ENCODE measurements at places on chromosomes 12 and 14.

- DNase-seq, result no peak
Observed at GRCh38 chr14:35155962-35156361, 33.6 kb downstream of the PRORP start.

- no peak for DNase-seq
Observed at GRCh38 chr14:57479197-57479596, 14.5 kb downstream of the CCDC198 start.

- DNase-seq, result no peak
Observed at GRCh38 chr12:14868916-14869506, 16.6 kb downstream of the MGP start.

- DNase-seq, result no peak
Observed at GRCh38 chr12:3242199-3242863, 165.2 kb downstream of the TSPAN9 start.

DNA sequence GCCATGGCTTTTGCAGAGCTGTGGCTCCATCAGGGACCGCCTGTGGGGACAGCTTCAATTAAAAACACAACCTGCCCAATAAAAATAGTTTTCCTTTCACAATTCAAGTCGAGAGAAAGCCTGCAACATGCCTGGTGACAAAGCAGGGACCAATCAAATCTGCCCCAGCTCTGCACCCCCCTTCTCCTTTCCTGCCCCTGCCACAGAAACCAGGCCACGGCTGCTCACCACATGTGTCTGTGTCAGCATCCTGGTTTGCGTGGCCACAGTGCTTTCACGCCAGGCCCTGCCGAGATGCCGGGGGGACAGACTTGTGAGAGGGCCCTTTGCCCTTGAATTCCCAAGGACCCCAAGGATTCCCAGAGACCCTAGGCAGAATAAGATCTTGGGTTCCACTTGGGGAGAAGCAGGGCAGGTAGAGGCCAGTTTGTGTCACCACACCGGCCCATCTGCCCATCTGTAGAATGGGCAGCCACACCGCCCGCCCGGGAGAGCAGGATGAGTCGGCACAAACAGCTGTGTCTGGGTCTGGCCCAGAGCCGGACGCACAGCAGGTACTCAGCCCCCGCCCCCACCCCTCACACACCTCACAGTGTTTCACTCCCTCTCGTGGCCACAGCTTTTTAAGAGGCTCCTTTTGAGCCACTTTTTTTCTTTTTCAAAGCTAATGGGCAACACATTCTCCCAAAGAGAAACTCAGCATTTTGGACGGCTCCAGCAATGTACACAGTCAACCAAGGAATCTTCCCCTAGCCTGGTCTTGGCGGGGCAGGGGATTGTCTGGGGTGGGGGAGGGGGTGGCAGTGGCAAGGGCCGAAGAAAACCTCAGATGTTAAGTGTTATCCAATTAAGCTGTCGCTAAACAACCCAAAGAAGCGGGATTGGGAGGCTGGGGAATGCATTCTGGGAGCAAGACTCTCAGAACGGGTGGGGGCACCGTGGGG lies 41.5 kb downstream of the BCL11B start:
- DNase-seq, result peak; percentile 86

- DNase-seq, result no peak
Observed at GRCh38 chr14:21521501-21521900, 4.6 kb downstream of the SALL2 start.

- peak; percentile 86 for DNase-seq
Observed at GRCh38 chr14:96592591-96593386, 90.6 kb downstream of the PAPOLA start.

- DNase-seq, result no peak
Observed at GRCh38 chr12:56601503-56601902, 28.6 kb downstream of the BAZ2A start.

DNA sequence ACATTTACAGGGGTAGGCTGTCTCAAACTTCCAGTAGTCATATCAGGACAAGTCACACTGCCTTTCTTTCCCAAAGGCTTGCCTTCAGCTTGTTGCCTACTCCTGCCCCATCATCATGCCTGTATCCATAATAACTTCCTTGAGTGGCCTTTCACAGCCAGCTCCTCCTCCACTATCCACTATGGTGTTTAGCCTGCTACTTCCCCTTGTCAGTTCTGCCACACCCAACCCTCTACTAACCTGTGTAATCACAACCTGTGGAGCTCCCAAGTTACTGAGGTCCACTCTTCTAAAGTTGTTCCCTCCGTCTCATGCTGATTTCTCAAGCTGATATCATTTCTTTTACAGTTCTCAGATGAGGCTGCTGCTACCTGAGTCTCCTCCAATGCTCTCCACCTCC lies 159.9 kb downstream of the BMP4 start:
- no peak for DNase-seq

DNA sequence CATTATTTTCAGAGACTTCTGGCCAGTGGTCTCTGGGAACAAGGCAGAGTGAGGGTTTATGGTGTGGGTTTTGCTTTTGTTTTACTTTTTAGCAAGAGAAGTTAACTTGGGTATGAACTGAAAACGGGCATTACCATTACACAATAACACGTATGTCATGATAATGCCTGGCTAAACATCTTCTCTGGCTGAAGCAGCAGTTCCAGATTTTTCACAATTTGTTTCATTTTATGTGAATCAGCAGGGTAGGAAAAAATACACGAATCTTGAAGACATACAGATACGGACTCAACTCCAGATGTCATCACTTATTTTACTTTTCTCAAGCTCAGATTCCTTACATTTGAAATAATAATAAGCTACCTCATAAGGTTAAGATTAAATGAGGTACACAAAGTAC lies 2.5 kb upstream of the PCNX4 start:
- no peak for DNase-seq

- DNase-seq, result peak; percentile 75
Observed at GRCh38 chr12:71938728-71939385, at the start of gene TPH2. Gene TPH2, plus strand, starts transcription at chr12:71938845. Its CDS starts 142 bp downstream, at chr12:71938987.

- no peak for DNase-seq
Observed at GRCh38 chr14:20999591-20999990, 498 bp downstream of the SLC39A2 start.

DNA sequence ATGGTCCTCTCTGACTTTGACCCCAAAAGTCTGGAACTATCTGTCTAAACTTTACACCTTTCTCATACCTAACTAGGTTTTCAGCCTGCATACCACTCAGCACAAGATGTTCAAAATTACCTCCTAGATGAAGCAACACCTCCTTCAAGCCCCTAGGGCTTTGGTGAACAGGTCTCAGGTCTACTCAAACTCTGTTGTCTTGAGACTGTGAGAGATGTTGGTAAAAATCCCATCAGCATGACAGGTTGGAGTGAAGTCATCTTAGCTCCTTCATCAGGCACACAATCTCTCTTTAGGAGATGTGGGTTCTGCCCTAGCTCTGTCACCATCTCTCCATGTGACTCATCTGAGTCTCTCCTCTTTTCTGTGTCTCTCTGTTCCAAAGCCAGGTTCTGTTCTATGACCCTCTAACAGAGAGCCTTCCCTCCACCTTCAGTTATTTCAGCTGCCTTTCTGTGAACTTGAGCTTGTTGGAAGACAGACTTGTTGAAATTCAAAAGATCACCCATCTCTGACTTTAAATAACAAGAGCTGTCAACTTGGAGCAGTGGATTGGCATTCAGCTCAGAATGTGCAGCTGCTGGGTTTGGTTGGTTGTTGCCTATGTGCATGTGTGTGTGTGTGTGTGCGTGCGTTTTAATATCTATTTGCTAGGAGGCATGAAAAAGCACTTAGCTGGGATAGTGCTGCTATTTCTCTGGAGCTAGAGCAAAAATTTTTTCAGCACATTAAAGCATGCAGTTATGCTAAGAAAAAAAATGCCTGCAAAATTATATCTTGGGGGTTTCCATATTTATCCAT lies 130.7 kb downstream of the CRACR2A start:
- no peak for DNase-seq

- no peak for DNase-seq
Observed at GRCh38 chr14:64763801-64764621, 59.8 kb downstream of the PLEKHG3 start.

DNA sequence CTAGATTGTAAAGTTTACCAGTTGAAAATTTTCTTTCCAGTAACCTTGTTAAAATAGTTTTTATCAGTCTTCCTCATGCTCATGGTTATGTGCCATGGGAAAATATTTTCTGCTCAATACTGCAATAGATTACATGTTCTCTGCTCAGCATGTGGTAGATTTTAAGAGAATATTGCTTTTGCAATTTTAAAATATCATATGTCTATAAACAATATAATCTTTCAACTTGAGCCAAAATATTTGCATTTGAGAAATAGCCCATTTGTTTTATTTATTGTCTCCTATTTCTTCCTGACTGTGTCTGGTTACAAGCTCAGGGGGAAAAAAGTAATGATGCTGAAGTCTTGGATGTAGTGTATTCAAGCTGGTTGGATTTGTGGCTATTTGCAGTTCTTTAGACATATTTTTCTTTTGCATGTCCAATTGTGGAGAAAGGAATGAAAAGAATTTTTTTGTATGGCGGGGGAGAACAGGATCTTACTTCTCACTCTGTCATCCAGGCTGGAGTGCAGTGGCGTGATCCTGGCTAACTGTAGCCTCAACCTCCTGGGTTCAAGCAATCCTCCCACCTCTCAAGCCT lies 342.6 kb upstream of the NAV3 start:
- no peak for DNase-seq

- no peak for DNase-seq
Observed at GRCh38 chr12:89058402-89058801, 293.9 kb downstream of the DUSP6 start.

DNA sequence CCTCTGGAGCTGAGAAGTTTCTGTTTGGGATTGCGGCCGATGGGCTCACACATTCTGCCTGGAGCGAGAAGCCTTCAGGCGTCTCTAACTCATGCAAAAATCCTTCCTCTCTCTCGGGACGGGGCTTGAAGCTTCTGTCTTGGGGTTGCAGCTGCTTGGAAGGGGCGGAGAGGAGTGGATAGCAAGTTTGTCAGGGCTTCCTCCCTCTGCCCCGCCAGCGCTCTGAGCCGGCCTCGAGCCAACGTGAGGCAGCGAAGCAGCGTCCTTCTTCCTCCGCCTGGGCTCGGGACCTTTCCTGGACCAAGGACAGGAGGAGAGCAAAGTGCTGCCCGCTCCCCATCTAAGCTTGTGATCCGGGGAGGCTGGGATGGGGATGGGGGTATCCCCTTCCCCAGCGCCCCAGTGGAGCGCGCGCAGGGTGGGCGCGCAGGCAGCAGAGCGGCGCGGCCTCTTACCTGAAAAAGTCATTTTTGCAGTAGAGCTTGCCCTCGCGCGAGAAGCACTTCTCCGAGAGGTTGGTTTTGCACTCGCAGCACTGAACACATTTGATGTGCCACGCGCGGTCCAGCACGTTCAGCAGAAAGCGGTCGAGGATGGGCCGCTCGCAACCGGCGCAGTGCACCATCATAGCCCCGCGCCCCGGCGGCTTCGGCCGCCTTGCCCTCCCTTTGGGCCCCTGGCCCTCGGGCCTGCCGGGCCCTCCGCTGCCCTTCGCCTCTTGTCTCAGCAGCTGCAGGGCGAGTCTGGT lies 626 bp downstream of the LHX5 start:
- DNase-seq, result peak; percentile 51

DNA sequence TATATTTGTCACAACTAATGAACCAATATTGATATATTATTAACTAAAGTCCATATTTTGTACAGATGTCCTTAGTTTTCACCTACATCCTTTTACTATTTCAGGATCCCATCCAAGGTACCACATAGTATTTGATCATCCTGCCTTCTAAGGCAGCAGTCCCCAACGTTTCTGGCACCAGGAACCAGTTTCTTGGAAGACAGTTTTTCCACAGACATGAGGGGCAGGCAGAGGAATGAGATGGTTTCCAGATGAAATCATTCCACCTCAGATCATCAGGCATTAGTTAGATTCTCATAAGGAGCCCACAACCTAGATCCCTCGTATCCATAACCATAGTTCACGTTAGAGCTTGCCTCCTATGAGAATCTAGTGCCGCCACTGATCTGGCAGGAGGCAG lies 82.8 kb upstream of the BCL2L14 start:
- no peak for DNase-seq

GRCh38 chr12:24478254-24478653 lies 470.6 kb downstream of the BCAT1 start:
- DNase-seq, result no peak

DNA sequence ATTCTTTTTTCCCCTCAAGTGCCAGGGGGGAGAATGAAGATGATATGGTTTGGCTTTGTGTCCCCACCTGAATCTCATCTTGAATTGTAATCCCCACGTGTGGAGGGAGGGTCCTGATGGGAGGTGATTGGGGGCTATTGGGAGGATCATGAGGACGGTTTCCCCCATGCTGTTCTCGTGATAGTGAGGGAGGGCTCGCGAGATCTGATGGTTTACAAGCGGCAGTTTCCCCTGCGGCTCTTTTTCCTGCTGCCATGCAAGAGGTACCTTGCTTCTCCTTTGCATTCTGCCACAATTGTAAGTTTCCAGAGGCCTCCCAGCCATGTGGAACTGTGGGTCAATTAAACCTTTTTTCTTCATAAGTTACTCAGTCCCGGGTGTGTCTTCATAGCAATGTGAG lies 173.7 kb downstream of the CAND1 start:
- no peak for DNase-seq
